Gastroesophageal sphincter (tissue), 4 donors: ENCODE measurements at places on chromosomes 5 and 9.

DNA sequence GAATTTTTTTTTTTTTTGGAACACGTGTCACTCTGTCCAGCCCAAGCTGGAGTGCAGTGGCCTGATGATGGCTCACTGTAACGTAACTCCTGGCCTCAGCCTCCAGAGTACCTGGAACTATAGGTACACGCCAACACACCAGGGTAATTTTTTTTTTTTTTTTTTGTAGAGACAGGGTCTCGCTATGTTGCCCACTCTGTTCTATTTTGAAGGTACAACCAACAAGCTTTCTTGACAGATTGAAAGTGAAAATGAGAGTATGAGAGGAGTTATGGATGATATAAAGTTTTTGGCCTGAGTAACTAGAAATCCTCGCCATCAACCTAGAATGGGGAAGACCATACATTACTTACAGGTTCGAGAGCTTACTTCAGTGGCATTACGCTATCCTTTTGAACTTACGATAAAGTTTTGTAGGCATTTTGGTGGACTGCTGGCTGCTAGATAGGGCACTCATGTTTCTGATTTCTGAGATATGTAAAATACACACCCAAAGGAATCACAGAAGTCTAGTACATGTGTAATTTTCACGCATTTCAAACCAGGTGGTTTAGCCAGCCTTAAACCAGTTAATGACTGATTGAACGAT lies 806 bp upstream of the CDC42SE2 start:
- H3K4me1 ChIP-seq: peaks cover 36% of the 10 kb centered on the region
- ATAC-seq: no peak

DNA sequence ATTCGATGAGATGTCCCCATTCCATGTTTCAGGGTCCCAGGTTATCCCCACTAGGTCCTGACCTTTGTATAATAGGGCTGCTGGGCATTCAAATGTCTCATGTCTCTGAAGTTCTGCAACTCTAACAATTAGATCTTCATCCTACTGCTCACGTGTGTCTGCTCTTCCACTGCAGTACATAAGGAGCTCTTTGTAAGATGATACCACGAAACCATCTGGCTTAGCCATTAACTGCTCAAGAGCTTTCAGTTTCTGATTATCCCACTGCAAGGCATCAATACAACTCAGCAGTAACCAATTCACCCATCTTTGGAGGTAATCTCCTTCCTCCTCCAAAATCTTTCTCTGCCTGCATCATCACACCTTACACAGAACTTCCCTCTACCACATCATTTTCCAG lies 49.9 kb upstream of the PPP2CA start:
- no peak overlapping the region for H3K4me3 ChIP-seq
- no peaks in the 10 kb centered on the region for H3K4me1 ChIP-seq
- ATAC-seq: no peak
- H3K36me3 ChIP-seq: no peaks in the 10 kb centered on the region
- no peak overlapping the region for H3K27ac ChIP-seq
- H3K27me3 ChIP-seq: no peaks in the 10 kb centered on the region

DNA sequence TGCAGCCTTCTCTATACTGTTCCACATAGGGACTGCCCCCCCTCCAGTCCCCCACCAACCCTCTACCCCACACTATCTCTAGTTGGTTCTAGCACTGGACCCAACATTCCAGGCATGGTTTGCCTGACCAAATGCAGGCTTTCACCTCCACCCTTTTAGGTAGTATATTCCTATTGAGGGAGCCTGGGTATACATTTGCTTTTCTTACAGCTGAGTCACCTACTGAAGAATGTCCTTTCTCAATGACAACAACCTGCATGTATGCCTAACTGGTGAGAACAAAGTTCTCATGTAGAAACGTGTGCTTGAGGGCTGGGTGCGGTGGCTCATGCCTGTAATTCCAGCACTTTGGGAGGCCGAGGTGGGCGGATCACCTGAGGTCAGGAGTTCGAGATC lies 8.2 kb downstream of the TNIP1 start:
- H3K4me1 ChIP-seq: peaks cover 76% of the 10 kb centered on the region
- H3K27me3 ChIP-seq: no peaks in the 10 kb centered on the region
- peaks cover 4% of the 10 kb centered on the region for H3K36me3 ChIP-seq
- no peak for ATAC-seq
- H3K4me3 ChIP-seq: no peak overlapping the region

- no peak for ATAC-seq
Measured at GRCh38 chr9:10062629-10063395, 550.0 kb downstream of the PTPRD start.

GRCh38 chr5:81950996-81951395 lies 20.8 kb upstream of the ATG10 start:
- no peak for ATAC-seq
- H3K36me3 ChIP-seq: no peaks in the 10 kb centered on the region
- no peak overlapping the region for H3K27ac ChIP-seq
- H3K27me3 ChIP-seq: no peaks in the 10 kb centered on the region
- no peak overlapping the region for H3K4me3 ChIP-seq

GRCh38 chr9:130088051-130088450 lies 34.3 kb downstream of the GPR107 start:
- no peak overlapping the region for H3K27ac ChIP-seq
- no peak overlapping the region for H3K4me3 ChIP-seq
- ATAC-seq: no peak
- H3K4me1 ChIP-seq: no peaks in the 10 kb centered on the region
- peaks cover 84% of the 10 kb centered on the region for H3K36me3 ChIP-seq

DNA sequence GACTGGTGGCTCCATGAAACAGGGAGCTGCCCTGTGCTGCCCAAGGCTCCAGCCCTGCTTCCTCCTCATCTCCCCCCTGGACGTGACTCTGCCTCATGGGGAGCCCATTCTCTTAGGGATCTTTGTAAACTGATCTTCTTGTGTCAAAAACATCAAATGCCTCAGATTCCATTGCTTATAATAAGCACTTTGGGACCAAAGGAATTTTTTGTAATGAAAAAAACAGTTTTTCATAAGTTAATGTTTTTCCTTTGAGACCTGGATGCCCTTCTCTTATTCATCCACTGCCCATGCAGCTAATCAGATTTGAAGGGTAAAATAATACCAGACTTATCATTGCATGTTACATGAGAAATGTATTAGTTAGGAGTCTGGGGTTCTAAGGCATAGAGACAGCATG lies 41.7 kb downstream of the PALM2AKAP2 start:
- no peak overlapping the region for H3K27ac ChIP-seq
- H3K27me3 ChIP-seq: no peaks in the 10 kb centered on the region
- no peaks in the 10 kb centered on the region for H3K36me3 ChIP-seq
- no peak for ATAC-seq

DNA sequence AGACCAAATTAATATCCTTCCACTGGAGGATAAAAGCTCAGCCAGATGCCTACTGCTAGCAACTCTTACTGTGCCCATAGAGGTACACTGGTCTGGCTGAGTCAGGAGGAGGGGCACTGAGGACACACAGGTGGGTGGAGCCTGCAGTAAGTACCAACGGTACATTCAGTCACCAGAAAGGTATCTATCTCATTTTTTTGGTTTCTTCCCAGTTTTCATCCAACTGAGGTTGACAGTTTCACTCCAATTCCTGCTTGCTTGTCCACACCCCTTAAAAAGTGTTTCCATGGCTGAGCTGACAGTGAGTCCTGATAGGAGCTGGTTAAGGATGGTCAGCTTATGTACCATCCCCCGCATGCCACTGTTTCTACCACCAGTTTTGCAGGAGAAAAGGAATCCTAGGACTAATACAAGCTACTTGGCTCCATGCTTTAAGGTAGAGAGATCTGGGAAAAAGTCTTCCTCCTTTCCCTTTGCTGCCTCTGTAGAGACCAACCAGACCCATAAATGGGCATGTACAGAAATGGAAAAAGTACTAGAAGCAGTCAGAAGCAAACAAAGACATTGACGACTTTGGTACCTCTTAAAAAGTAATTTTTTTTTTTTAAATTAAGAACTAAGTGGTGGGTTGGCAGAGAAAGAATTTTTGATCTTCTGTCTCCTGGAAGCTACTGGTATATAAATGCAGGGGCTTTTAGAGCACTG lies 3.2 kb downstream of the ELL2 start:
- no peaks in the 10 kb centered on the region for H3K27me3 ChIP-seq
- peaks cover 16% of the 10 kb centered on the region for H3K4me1 ChIP-seq
- no peak overlapping the region for H3K27ac ChIP-seq
- no peaks in the 10 kb centered on the region for H3K36me3 ChIP-seq
- no peak for ATAC-seq

GRCh38 chr5:126044111-126044668 lies 379.0 kb upstream of the GRAMD2B start:
- no peaks in the 10 kb centered on the region for H3K27me3 ChIP-seq
- H3K36me3 ChIP-seq: no peaks in the 10 kb centered on the region
- H3K4me3 ChIP-seq: no peak overlapping the region
- H3K4me1 ChIP-seq: no peaks in the 10 kb centered on the region
- H3K27ac ChIP-seq: no peak overlapping the region

DNA sequence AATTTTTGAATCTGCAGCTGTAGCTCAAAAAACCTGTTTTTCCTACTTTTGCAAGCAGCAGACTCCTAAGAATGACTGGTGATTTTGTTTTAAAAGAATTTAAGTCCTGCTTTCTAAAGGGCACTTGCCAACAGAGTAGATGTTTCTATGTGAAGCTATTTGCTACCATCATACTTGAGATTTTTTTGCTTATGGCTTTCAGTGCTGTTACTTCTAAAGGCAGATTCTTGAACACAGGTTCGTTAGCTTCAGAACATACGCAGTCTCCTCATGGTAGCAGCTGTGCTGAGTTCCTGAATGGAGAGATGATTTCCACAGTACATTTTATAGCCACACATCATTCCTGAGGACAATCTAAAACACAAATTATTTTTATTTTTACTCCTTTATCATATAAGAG lies 24.4 kb upstream of the ELL2 start:
- peak overlapping the region; percentile 69 for H3K27ac ChIP-seq
- no peak overlapping the region for H3K4me3 ChIP-seq
- peaks cover 44% of the 10 kb centered on the region for H3K4me1 ChIP-seq
- ATAC-seq: peak; percentile 48
- H3K27me3 ChIP-seq: no peaks in the 10 kb centered on the region
- H3K36me3 ChIP-seq: no peaks in the 10 kb centered on the region

- H3K4me1 ChIP-seq: peaks cover 11% of the 10 kb centered on the region
- H3K4me3 ChIP-seq: no peak overlapping the region
Measured at GRCh38 chr9:105248691-105249090, 4.2 kb downstream of the SLC44A1 start.

- no peaks in the 10 kb centered on the region for H3K36me3 ChIP-seq
- H3K4me1 ChIP-seq: no peaks in the 10 kb centered on the region
- H3K27me3 ChIP-seq: no peaks in the 10 kb centered on the region
- H3K27ac ChIP-seq: no peak overlapping the region
- no peak overlapping the region for H3K4me3 ChIP-seq
- ATAC-seq: no peak
Measured at GRCh38 chr5:97735209-97735608, 552.2 kb upstream of the RIOK2 start.

GRCh38 chr9:126423916-126424185 lies 97.2 kb downstream of the MVB12B start:
- H3K27me3 ChIP-seq: no peaks in the 10 kb centered on the region
- no peaks in the 10 kb centered on the region for H3K4me1 ChIP-seq
- no peak overlapping the region for H3K27ac ChIP-seq

GRCh38 chr5:36177715-36178523 lies 26.0 kb downstream of the SKP2 start:
- no peaks in the 10 kb centered on the region for H3K27me3 ChIP-seq
- ATAC-seq: peak; percentile 51
- H3K27ac ChIP-seq: no peak overlapping the region
- peaks cover 84% of the 10 kb centered on the region for H3K36me3 ChIP-seq
- no peak overlapping the region for H3K4me3 ChIP-seq

DNA sequence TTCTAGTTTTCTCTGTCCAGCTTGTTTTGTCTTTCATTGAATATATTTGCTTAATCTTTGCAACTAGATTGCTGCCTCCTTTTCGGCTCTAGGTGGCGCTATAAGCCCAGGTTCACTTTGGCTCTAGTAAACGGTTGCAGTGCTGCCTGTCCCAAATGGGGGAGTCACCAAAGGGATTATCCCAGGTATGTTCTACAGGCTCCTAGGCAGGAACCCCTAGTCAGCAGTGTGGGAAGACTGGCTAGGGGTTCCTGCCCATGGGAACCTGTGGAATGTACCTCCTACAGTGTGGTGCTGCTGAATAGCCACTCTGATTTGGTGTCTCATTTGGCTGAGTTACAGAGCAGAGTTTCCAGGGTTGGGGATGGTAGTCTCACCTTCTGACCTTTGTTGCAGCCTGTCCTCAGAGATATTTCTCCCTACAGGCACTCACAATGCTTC lies 85.2 kb downstream of the ARSB start:
- H3K27ac ChIP-seq: no peak overlapping the region
- no peak for ATAC-seq
- H3K36me3 ChIP-seq: no peaks in the 10 kb centered on the region
- no peaks in the 10 kb centered on the region for H3K4me1 ChIP-seq
- no peak overlapping the region for H3K4me3 ChIP-seq
- H3K27me3 ChIP-seq: no peaks in the 10 kb centered on the region

GRCh38 chr9:133371261-133371711 lies 4.6 kb downstream of the SURF4 start:
- peaks cover 46% of the 10 kb centered on the region for H3K36me3 ChIP-seq
- no peaks in the 10 kb centered on the region for H3K4me1 ChIP-seq
- no peaks in the 10 kb centered on the region for H3K27me3 ChIP-seq
- H3K4me3 ChIP-seq: no peak overlapping the region

DNA sequence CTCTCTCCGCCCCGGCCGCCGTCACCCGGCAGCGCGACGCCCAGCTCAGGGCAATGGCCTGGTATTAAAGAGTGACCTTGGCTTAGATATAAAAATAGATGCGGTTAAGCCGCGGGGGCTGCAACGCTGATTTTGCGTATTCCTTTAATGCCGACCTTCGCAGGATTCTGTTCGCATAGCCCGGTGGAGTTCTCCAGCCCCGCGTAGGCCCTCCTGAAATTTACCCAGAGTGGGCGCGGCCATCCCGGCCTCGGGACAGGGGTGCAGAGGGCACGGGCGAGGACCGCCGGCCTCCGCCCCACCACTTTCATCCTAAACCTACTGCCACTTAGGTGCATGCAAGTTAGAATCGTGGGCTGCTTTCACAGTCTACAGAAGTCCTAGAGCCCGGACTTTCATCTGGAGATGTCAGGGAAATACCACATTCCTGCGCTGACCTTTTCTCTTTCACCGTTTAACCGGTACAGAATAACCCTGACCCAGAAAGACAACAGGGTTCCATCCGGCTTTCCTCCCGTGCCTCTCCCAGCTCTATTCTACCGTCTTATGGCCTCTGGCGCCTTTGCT lies 492 bp upstream of the FAM169A start:
- H3K36me3 ChIP-seq: no peaks in the 10 kb centered on the region
- peaks cover 30% of the 10 kb centered on the region for H3K27me3 ChIP-seq
- peak; percentile 22 for ATAC-seq
- peak overlapping the region; percentile 74 for H3K4me3 ChIP-seq
- H3K27ac ChIP-seq: no peak overlapping the region

- no peaks in the 10 kb centered on the region for H3K27me3 ChIP-seq
- no peaks in the 10 kb centered on the region for H3K36me3 ChIP-seq
- no peak overlapping the region for H3K4me3 ChIP-seq
- H3K4me1 ChIP-seq: peaks cover 36% of the 10 kb centered on the region
Measured at GRCh38 chr9:70091572-70091971, 47.9 kb downstream of the MAMDC2 start.

DNA sequence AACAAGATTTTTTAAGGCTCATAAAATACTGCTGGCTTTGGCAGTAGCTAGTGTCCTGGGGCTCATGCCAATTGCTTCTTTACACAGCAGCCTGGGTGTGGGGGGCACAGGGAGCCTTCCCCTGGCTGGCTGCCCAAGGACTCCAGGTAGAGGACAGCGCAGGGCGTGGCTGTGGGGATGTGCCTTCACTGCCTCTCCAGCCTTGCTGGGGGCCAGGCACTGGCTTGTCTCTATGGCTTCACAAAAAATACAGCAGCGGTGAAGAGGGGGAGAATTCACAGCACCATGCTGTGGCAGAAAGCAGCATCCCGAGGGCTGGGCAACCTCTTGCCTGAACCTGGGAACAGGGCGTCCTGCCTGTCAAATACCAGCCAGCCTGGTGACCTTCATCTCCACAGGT lies 57.4 kb downstream of the DAP start:
- ATAC-seq: no peak
- no peaks in the 10 kb centered on the region for H3K27me3 ChIP-seq
- no peak overlapping the region for H3K27ac ChIP-seq
- H3K4me1 ChIP-seq: no peaks in the 10 kb centered on the region
